ENCODE measurements at places on chromosomes 2 and 18. TPM values are rescaled to one million over a fixed set of nuclear protein-coding genes. Genes with fewer than 3 reads are reported as not detected.

The TAF4B gene
- 5.1 TPM for total RNA-seq

The SPATA3 gene
- not detected for total RNA-seq

The PFN4 gene
- total RNA-seq = not detected

The SLC9A2 gene
- under 0.01 TPM for total RNA-seq

The HOXD13 gene
- not detected for total RNA-seq

The NGEF gene
- 4.7 TPM for total RNA-seq

The GCKR gene
- 1.4 TPM for total RNA-seq

The DLX2 gene
- total RNA-seq = 0.59 TPM

The APCDD1 gene
- total RNA-seq = 1.8 TPM

The ACOXL gene
- total RNA-seq = not detected

The ZNF512 gene
- total RNA-seq = 21.4 TPM

The PPP1R1C gene
- total RNA-seq = 0.29 TPM

The GPR55 gene
- not detected for total RNA-seq

The RAB31 gene
- 120 TPM for total RNA-seq

The FASTKD2 gene
- total RNA-seq = 39.2 TPM

The ALLC gene
- not detected for total RNA-seq

The BIN1 gene
- 85.4 TPM for total RNA-seq

The MC5R gene
- total RNA-seq = 0.36 TPM

The DES gene
- 1.2 TPM for total RNA-seq

The PRSS56 gene
- not detected for total RNA-seq

The VWC2L gene
- not detected for total RNA-seq

The DUSP19 gene
- total RNA-seq = 2.4 TPM

The SDC1 gene
- 11.8 TPM for total RNA-seq

The SIGLEC15 gene
- total RNA-seq = 8.0 TPM

The C2orf15 gene
- total RNA-seq = 0.59 TPM

The INHBB gene
- under 0.01 TPM for total RNA-seq

The MRPS5 gene
- total RNA-seq = 29.2 TPM

The SLC16A14 gene
- total RNA-seq = under 0.01 TPM
